Mesendoderm (in vitro differentiated cells): ENCODE measurements at places on chromosomes 2 and 18.

DNA sequence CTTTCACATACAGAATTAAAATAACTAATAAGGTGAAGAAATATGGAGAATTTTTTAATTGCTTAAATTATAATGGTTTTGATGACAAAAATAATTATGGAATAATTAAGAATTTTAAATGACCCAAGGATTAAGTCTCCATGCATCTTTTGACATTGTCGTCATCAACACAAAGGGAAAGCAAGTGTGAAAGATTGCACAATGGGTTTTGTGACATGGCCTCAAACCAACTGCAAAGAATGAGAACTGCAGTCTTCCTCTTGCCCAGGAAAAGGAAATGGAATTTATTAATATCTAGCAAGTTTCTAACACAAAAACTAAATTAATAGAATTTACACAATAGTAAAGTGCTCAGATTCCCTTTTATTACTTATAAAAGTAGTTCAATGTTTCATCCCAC lies 329.1 kb upstream of the PKDCC start:
- no peak for DNase-seq

- DNase-seq = peak; percentile 5
Observed at GRCh38 chr2:81647715-81648230, 1343.2 kb upstream of the LRRTM1 start.

- no peak for DNase-seq
Observed at GRCh38 chr2:180625006-180625844, 355.2 kb upstream of the UBE2E3 start.

DNA sequence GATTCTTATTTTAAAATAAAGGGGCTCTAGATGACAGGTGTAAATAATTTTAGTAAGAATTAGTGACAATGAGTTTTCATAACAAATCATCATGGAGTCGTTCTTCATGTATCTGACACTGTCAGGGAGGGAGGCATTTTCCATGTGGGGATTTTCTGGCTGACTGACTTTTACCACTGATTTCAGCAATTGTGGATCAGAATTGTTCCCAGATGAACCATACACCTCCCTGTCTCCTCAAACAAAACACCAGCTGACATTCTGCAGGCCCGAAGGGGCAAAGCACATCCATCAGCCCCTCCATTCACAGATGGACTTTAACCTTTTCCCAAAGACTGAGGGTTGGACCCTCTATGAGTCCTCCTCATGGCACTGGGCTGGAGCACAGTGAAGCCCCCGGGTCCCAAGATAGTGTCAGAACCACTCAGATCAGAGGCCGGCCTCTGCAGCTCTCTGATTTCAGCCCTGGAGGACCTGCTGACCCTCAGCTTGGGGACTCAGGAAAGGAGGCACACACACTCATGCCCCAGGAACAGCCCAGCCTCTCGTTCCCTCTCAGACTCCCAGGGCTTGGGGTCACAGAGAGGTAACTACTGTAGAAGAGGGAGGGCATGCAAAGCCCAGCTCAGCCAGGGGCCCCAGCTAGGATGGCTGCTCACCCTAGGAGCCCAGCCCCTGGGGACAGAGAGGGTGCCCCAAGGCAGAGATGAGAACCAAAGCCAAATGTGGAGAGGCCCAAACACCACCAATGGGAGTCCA lies 43.2 kb upstream of the LOXHD1 start:
- DNase-seq = no peak

- no peak for DNase-seq
Observed at GRCh38 chr18:34749721-34750120, 39.6 kb downstream of the DTNA start.

- no peak for DNase-seq
Observed at GRCh38 chr2:70977605-70978205, 725 bp upstream of the ANKRD53 start.
